ENCODE measurements at places on chromosomes 16 and 17.
A peak's percentile ranks its signal among the peaks of the same experiment; 100 is the strongest.

DNA sequence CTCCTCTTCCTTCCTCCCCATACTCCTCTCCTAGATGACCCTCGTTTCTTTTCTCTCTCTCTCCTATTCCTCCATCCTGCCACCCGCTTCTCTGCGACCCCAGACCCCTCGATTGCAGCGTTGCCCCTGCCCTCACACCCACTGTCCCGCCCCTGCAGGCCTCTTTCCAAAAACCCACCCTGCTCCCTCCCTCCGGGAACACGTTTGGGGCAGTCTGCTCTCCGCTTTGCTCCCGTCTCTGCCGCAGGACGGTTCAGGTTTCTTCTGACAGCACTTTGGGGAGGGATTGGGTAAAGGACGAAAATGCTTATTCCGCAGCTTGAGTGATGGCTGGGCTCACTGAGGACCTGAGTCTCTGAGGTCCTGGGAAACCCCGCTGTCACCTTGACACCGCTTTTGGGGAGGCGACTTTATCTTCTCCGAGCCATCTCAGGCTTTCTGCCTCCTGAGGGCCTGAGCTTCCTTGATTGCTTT lies 690 bp downstream of the NDE1 start:
- no peak for DNase-seq

DNA sequence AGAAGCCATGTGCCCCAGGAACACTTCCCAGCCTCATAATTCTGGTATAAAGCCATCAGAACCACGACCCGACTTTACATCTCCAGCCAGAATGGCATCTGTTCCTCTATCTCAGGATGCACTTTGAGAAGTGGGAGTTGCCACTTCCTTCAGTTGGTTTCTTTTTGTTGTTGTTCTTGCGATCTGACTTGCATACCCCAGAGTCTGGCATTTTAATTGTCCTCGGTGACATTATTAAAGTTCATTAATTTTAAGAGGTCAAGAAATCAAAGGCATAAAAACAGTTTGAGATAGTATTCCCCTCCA lies 13.5 kb downstream of the MARCHF10 start:
- peak; percentile 3 for DNase-seq

DNA sequence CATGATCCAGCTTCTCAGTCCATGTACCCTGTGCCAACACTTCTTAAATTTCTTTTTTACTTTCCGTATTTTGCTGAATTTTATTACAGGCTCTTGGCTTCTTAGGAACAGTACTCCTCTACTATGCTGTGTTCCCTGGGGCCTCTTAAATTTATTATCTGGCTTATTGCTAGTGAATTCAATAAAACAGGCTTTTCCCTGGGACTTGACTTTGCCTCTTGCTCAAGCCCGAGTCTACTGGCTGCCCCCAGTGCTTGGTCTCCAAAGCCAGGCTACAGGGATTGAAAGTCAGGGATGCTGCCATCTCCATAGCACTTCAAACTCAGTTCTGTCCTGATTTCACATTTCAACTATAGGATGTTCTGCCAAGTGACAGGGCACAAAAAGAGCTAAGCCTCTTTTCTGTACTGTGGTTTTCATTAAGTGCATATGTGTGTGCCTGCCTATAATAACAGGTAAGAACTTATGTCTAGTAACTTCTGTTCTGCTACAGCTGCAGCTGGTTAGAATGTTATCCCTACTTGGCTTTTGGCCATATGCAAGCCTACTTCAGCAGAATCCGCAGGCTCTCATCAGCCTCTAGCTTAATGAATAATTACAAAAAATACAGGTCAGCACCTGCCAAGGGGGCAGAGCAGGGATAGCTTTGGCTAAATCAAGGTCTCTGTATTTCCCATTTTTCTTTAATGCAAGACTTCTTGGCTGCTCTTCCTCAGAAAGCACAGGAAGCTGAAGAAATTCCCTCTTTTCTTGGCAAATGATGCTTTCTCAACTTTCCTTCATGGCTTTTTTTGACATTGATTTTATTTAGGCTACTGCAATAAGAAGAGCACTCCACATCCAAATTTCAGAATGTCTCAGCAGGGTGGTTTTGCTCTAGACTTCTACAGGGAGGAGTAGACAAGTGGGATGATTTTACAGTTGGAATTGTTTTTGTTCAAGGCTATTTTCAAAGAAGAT lies 8.2 kb downstream of the FAM20A start:
- DNase-seq: no peak

- DNase-seq: no peak
Observed at GRCh38 chr16:86986809-86987487, 330.2 kb downstream of the C16orf95 start.

- no peak for DNase-seq
Observed at GRCh38 chr16:13307255-13307654, 405.9 kb downstream of the SHISA9 start.

- DNase-seq: no peak
Observed at GRCh38 chr16:27455700-27456099, 53.7 kb downstream of the IL21R start.

DNA sequence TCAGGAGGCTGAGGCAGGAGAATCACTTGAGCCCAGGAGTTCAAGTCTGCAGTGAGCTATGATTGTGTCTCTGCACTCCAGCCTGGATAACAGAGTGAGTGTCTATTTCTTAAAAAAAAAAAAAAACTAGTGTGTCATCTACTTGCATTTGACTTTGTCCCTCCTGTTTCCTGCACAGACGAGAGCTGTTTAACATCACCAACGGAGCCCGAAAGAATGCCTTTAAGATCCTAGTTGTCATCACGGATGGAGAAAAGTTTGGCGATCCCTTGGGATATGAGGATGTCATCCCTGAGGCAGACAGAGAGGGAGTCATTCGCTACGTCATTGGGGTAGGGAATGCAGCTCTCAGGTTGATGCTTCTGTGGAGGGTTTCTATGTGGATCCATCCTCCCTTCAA lies 13.4 kb downstream of the ITGAM start:
- no peak for DNase-seq

DNA sequence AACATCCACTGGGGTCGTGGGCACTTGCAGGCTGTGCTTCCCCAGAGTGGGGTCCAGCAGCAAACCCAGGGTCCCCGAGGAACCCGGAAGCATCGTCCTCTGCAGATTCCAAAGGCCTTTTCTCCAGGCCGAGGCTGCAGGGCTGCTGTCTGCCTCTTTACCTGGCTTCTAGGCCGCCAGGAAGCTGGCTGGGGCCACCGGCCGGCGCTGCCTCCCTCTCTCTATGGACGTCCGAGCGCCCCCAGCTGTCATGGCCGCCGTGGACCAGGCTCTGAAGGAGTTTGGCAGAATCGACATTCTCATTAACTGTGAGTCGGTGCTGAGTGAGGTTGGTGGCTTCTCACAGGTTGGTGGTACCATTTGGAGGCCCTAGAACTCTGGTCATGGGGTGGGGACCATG lies 5.6 kb downstream of the DECR2 start:
- DNase-seq: no peak

- DNase-seq: no peak
Observed at GRCh38 chr17:81844887-81845286, 10.0 kb upstream of the PPP1R27 start.

DNA sequence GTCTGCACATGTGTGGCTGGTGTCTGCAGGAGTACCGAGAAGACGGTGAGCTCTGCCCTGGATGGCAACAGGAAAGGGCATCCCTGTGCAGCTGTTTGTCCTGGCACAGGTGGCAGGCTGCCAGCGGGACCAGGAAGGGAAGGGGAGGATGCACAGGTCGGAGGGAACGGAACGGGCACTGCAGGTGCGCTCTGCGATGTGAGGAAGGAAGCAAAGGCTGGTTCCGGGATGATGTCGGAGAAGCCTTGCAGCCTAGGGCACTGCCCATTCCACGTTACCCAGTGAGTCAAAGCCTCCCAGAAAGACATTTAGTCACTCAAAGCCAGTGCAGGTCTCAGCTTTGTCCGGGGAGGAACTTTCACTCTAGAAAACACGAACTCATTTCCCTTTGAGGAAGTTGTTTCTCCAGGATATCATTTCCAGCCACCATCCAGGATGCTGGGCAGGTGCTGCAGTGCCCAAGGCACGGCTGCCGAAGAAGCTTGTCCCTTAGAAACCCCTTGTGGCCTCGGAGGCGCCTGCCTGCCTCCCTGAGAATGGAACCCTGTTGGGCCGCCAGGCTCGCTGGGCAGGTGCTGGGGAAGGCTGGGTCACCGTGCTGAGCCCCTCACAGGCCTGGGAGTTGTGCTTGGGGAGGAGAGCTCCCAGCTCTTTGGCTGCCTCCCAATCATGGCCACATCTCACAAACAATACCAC lies 4.5 kb upstream of the TMEM235 start:
- peak; percentile 71 for DNase-seq

DNA sequence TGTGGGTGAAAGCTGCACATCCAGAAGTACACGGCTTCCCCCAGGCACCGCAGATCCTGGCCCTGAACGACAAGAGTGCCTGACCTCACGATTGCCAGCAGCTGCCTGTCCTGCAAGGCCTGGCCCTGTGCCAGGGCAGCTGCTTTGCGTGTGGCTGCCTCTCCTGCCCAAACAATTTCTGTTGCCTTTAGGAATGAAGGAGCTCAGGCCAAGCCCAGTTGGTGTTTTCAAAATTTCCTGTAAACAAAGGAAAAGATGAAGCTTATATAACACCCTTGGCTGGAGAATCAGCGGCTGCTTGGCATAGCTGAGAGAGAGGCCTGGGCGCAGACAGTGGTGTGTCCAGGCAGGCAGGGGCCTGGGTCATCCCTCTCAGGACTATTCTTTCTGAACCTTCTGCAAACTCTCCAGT lies 11.7 kb upstream of the SLC47A2 start:
- DNase-seq: peak; percentile 46

DNA sequence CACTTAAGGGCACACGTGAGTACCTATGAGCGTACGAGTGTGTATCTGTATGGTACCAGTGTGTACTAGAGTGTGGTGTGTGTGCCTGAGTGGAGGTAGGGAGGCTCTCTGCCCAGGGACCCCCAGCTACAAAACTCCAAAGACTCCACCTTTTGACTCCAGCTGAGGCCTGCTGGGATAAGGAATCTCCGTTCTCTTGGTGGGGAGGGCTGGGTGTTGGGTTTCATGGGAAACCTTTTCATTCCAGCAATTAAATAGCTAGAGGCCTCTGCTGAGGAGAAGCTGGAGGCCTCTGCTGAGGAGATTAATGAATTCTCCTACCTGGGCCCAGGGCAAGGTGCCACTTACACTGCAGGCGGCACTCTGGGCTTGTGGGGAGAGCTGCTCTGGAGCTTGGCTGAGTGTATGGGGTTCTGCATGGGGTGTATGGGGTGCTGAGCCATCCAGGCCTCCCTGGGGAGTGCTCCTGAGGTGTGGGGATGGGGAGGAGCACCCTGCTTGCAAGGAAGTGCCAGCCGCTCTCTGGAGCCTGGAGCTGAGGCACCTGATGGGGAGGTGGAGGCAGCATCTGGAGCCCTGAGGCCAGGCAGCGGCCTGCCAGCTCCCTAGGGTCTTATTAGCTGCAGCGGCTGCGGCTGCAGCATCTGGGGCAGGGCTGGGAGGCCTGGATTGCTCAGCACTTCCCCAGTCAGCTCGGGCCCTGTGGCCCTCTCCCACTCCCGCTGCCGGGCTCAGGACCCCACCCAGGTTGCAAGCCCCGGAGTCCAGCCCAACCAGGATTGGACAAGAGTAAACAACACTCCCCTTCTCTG lies 4.6 kb downstream of the ANKRD13B start:
- no peak for DNase-seq

GRCh38 chr16:86229866-86230656 lies 280.3 kb upstream of the FOXF1 start:
- no peak for DNase-seq

DNA sequence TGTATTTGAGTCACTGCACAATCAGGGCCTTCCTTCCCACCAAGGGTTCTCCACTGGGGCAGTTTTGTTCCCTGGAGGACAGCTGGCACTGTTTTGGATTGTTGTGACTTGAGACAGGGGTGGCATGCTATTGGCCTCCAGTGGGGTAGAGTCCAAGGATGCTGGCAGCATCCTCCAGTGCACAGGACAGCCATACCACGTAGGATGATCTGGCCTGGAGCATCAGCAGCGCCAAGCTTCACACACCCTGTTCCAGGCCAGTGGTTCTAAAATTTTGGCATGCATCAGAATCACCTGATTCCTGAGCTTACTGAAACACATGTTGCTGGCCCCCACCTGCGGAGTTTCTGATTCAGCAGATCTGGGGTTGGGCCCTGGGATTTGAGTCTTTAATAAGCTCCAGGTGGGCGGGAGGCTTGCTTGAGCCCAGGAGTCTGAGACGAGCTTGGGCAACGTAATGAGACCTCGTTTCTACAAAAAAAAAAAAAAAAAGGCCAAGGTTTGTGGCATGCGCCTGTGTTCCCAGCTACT lies 83.2 kb downstream of the MGAT5B start:
- DNase-seq: no peak

All from inflammatory macrophage treated with lipopolysaccharide for 1 hour (primary cell).